ENCODE measurements at places on chromosomes 7 and 10.
A peak's percentile ranks its signal among the peaks of the same experiment; 100 is the strongest.

- DNase-seq: no peak
These were observed 91.6 kb downstream of the PPP1R9A start for GRCh38 chr7:94999069-94999351.

GRCh38 chr7:41529831-41530230 is 173.1 kb downstream of the INHBA start:
- DNase-seq: no peak

- peak; percentile 10 for DNase-seq
These were observed 426.3 kb upstream of the POT1 start for GRCh38 chr7:125355899-125356298.

DNA sequence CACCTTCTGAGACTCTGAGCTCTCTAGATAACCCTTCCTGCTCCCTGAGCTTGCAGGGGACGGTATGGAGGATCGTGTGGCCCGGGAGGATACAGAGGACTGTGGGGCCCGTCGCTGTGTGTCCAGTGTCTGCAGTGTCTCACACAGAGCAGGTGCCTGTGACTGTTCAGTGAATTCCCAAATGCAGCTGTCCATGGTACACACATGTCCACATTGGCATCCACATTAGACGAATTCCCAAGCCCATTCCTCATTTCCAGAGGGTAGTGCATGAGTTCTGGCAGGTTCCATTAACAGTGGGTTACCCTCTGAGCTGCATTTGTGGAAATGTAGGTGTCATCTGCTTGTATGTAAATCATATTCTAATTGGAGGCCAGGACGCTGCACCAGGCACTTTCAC is 39.5 kb downstream of the WDFY4 start:
- no peak for DNase-seq

DNA sequence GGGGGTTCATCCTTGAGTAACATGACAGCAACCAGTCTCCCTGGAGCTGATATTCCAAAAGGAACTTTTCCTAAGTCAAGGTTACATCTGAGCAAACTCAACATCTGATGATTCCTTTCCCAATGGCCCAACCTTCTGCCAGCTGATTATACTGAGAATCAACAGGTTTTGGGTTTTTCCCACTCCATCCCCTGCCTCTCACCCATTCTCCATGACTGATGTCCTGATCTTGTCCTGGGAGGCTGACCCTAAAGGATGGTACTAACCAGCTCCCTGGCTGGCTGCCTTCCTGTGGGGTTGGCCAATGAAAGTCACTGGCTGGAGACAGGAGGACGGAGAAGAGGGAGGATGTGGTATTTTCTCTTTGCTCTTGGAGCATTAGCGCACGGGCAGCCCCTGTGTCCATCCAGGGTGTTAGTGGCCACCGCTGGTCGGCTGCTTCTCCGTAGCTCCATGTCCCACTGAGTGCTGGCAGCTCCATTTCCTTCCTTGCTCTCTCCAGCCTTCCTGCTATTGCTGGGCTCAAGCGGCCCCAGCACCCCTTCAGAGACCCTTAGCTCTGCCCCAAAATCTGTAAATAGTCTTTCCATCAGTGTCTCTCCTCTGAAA is 306.2 kb upstream of the PITRM1 start:
- DNase-seq: no peak

Measured in GM12865 (cell line).